Thoracic aorta endothelial cell (primary cell): ENCODE measurements at places on chromosomes 12 and 14. TPM values are rescaled to one million over a fixed set of nuclear protein-coding genes. Genes with fewer than 3 reads are reported as not detected.

PLA2G1B gene
- total RNA-seq, result not detected in 2 replicates

TM7SF3 gene
- 92.8 and 109 TPM in 2 replicates for total RNA-seq

FBRSL1 gene
- total RNA-seq, result 20.9 and 26.3 TPM in 2 replicates

PPFIA2 gene
- 0.27 TPM in 1 of 2 replicates, not detected in the other for total RNA-seq

CISTR gene
- not detected in 2 replicates for total RNA-seq

IRAK3 gene
- total RNA-seq, result 16.1 and 29.5 TPM in 2 replicates

NDUFB1 gene
- 173 and 184 TPM in 2 replicates for total RNA-seq

TMEM229B gene
- total RNA-seq, result under 0.01 and 0.07 TPM in 2 replicates

SERPINA4 gene
- not detected in 2 replicates for total RNA-seq

RIPK3 gene
- total RNA-seq, result 2.1 and 5.8 TPM in 2 replicates

NR4A1 gene
- total RNA-seq, result 0.13 and 1.3 TPM in 2 replicates

LBHD2 gene
- not detected in 2 replicates for total RNA-seq

MGAT4C gene
- under 0.01 TPM in 1 of 2 replicates, not detected in the other for total RNA-seq

SLC38A4 gene
- total RNA-seq, result under 0.01 and 0.07 TPM in 2 replicates

SLC6A13 gene
- total RNA-seq, result not detected in 2 replicates

MDP1 gene
- 3.2 and 6.0 TPM in 2 replicates for total RNA-seq

TAS2R9 gene
- total RNA-seq, result 0.13 TPM in 1 of 2 replicates, not detected in the other

TBC1D30 gene
- total RNA-seq, result 20.1 and 29.1 TPM in 2 replicates

GOLT1B gene
- total RNA-seq, result 54.2 and 59.6 TPM in 2 replicates

KRT71 gene
- not detected in 2 replicates for total RNA-seq

LRP1-AS gene
- total RNA-seq, result not detected in 2 replicates

MUCL1 gene
- total RNA-seq, result not detected in 2 replicates

DPY19L2 gene
- 2.8 and 3.0 TPM in 2 replicates for total RNA-seq

FZD10 gene
- total RNA-seq, result not detected in 2 replicates

AVPR1A gene
- not detected in 2 replicates for total RNA-seq

AQP2 gene
- not detected in 2 replicates for total RNA-seq

CCDC38 gene
- total RNA-seq, result 0.07 and 0.13 TPM in 2 replicates

RNF34 gene
- total RNA-seq, result 58.2 and 61.1 TPM in 2 replicates

MYF5 gene
- total RNA-seq, result not detected in 2 replicates

NFE2 gene
- not detected in 2 replicates for total RNA-seq

CREBL2 gene
- 28.1 and 32.9 TPM in 2 replicates for total RNA-seq

JAG2 gene
- total RNA-seq, result 29.5 and 37.5 TPM in 2 replicates

WBP11 gene
- 30.6 and 37.0 TPM in 2 replicates for total RNA-seq

GUCY2C gene
- total RNA-seq, result not detected in 2 replicates

LUM gene
- 1.0 and 2.4 TPM in 2 replicates for total RNA-seq

VASH1 gene
- 52.8 and 54.5 TPM in 2 replicates for total RNA-seq

DIO2 gene
- total RNA-seq, result 0.07 and 0.13 TPM in 2 replicates

PLEKHH1 gene
- 0.65 and 1.1 TPM in 2 replicates for total RNA-seq

TRIM9 gene
- total RNA-seq, result under 0.01 and 0.43 TPM in 2 replicates

ZNF140 gene
- total RNA-seq, result 20.8 and 23.0 TPM in 2 replicates

CD69 gene
- 0.29 and 0.53 TPM in 2 replicates for total RNA-seq

SLC2A14 gene
- total RNA-seq, result 0.13 TPM in 1 of 2 replicates, not detected in the other

HOXC5 gene
- total RNA-seq, result not detected in 2 replicates

GLS2 gene
- 0.13 and 0.22 TPM in 2 replicates for total RNA-seq

A2M gene
- 2.0 and 3.0 TPM in 2 replicates for total RNA-seq

COCH gene
- total RNA-seq, result 0.57 and 1.3 TPM in 2 replicates

RDH11 gene
- 104 and 139 TPM in 2 replicates for total RNA-seq

EML5 gene
- total RNA-seq, result 0.13 and 0.29 TPM in 2 replicates

KLRK1 gene
- total RNA-seq, result not detected in 2 replicates

PIANP gene
- 0.13 TPM in 1 of 2 replicates, not detected in the other for total RNA-seq

ADGRD1 gene
- under 0.01 TPM in 1 of 2 replicates, not detected in the other for total RNA-seq

PPP1R1A gene
- not detected in 2 replicates for total RNA-seq

RAPGEF3 gene
- 24.3 and 43.9 TPM in 2 replicates for total RNA-seq

TMEM132D gene
- total RNA-seq, result not detected in 2 replicates

KRT6C gene
- not detected in 2 replicates for total RNA-seq

ADAMTS20 gene
- total RNA-seq, result not detected in 2 replicates
